HL-60 (cell line): ENCODE measurements at places on chromosomes 4 and X.

- no peak for DNase-seq
These were observed 285.4 kb upstream of the ARSJ start for GRCh38 chr4:114264877-114265291.

DNA sequence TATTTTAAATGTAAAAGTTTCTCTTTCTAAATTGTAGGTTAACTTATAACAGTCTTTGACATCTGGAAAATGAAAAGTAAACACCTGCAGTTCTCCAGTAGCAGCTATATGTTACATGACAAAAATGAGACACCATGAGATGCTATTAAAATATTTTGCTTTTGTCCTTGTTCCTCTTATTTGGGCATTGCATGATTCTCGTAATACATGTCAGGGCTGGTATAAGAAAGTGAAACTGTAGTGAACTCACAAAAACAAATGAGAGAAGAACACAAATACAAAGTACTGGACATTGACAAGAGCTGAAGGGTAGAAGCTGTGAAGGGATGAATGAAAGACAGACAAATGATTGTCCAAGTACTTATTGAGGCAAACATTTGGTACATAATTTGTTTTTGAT lies 9.0 kb downstream of the GK2 start:
- DNase-seq: no peak

DNA sequence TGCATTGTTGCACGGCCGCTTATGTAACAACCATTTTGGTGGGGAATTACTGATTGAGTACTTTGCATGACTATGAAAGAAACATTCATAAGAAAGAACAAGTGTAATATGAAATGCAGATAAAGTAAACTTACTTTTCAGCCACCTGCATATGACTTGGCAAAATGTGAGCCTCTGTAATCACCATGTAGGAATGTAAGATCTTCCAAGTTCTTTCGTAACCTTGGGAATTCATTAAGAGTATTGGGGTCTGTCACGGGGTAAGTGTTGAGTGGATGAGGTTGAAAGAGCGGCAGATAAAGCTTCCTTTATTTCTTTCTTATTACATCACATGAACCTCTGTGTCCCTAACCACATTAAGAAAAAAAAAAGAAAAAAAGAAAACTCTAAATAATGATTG lies 348.5 kb upstream of the NR3C2 start:
- DNase-seq: no peak

DNA sequence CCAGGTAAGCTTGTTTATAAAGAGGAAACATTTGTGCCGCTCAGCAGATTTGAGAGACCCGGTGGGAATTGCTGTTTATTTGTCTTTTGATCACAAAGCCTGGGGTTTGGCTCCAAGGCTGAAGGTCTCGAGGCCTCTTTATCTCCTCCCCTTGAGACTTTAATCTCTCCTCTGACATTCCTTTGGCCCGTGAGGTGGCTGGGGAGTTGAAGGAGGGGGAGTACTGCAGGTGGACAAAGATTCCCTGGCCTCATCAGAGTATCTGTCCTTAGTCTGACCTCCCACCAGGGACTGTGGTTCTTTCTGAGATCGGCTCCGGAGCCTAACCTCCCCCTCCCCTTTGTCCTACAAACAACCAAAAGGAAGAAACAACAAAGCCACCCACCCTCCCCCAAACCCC lies 216.5 kb downstream of the MID1IP1 start:
- DNase-seq: no peak

GRCh38 chr4:184485279-184485678 lies 10.9 kb upstream of the IRF2 start:
- DNase-seq: no peak
